Activated CD4-positive, alpha-beta T cell treated with anti-CD3 and anti-CD28 coated beads, Interleukin-2, amount 50 U/mL, for 16 hours (primary cell): ENCODE measurements at places on chromosomes 11 and 22.

- DNase-seq, result no peak
Measured at GRCh38 chr11:12628314-12628713, 45.9 kb upstream of the TEAD1 start.

DNA sequence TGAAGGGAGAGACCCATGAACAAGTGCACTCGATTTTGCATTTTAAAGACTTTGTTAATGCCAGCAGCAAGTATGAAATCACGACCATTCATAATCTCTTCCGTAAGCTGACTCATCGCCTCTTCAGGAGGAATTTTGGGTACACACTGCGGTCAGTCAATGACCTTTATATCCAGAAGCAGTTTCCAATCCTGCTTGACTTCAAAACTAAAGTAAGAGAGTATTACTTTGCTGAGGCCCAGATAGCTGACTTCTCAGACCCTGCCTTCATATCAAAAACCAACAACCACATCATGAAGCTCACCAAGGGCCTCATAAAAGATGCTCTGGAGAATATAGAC lies 5.9 kb downstream of the SERPIND1 start:
- no peak for DNase-seq

- DNase-seq, result no peak
Measured at GRCh38 chr22:22838148-22838786, 49.3 kb upstream of the IGLL5 start.

DNA sequence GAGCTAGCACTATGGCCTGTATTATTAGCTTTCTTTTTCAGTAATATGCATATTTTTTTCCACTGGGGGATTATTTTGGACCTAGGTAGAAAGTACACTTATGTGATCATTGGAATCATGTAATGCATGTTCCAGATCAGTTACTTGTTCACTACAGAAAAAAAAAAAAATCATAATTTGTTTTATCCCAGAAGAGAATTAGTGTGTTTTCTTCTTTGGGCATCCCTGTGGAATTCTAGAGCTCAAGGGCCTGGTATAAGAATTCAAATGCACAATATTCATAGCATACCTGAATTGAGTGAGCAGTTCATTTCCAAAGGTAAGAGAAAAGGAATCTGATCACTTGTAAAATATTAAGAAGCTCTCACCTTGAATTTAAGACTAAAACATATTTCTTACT lies at the start of gene OR5T1:
OR5T1 (plus strand) TSS at position 301 of the 400 bp plus-strand sequence. CDS start 1,485 bp downstream, outside the sequence.
- DNase-seq, result no peak

- no peak for DNase-seq
Measured at GRCh38 chr22:43926349-43926710, 2.7 kb downstream of the PNPLA3 start.

DNA sequence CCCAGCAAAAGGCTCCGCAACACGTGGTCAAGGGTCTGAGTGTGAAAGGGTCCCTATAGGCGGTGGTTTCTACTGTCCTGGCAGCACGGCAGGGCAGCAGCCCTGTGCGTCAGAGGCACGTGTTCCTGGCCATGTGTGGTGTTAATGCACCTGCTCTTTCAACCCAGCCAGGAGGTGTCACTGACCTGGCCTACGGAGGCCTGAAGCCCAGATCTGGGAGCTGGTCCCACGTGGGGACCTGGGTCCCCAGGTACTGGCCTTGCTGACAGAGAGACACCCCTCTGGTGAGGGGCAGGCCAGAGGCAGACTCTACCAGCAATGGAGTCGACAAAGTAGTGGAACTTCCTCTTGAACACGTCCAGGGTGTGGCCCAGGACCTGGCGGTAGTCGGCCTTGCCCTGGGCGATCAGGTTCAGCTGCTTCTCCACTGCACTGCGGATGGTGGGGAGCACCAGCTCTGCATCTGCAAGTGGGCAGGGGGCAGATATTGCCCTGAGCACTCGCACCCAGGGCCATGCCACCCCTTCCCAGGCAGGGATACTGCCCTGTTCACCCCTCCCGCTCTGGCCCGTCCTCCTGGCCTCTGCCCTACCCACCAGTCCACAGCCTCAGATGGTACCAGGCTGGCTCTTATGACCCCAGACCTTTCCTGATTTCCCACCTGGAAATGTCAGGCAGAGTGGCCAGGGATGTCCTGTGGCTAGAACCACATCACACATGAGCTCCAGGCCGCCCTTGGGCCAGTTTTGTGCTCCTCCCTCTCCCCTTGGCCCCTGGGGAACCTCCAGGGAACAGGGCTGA lies 6.8 kb upstream of the PPM1F start:
- no peak for DNase-seq

GRCh38 chr11:87451395-87451794 lies 413.7 kb downstream of the TMEM135 start:
- DNase-seq, result no peak

- no peak for DNase-seq
Measured at GRCh38 chr11:69966583-69966835, 111.6 kb upstream of the ANO1 start.

DNA sequence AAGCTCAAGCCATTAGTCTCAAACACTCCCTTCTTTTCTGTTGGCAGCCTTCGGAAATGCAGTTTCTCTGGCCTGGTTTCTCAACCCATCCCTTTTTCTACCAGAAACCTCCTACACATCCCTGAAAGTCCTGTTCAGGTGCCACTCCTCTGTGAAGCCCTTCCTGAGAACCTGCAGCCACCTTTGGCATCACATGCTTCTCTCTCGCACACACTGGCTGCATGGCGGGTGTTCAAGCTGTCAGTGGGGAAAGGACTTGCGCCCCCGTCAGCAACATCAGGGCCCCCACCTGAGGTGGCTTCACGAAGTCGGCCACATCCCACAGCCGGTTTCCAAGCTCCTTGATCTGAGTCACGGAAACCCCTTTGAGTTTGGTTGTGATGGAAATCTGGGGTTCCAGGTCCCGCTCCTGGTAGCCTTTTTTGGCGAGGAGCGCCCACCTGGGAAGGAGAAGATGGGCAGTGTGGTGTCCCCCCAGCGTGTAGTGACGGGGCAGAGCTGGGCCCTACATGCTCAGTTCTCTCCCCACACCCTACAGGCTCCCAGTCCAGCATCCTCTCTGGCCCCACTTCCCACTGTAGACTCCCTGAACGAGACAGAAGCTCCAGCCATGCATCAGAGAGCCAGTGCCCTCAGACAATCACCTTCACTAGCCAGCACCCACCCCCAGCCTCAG lies 1.7 kb upstream of the LRRC74B start:
- DNase-seq, result no peak

DNA sequence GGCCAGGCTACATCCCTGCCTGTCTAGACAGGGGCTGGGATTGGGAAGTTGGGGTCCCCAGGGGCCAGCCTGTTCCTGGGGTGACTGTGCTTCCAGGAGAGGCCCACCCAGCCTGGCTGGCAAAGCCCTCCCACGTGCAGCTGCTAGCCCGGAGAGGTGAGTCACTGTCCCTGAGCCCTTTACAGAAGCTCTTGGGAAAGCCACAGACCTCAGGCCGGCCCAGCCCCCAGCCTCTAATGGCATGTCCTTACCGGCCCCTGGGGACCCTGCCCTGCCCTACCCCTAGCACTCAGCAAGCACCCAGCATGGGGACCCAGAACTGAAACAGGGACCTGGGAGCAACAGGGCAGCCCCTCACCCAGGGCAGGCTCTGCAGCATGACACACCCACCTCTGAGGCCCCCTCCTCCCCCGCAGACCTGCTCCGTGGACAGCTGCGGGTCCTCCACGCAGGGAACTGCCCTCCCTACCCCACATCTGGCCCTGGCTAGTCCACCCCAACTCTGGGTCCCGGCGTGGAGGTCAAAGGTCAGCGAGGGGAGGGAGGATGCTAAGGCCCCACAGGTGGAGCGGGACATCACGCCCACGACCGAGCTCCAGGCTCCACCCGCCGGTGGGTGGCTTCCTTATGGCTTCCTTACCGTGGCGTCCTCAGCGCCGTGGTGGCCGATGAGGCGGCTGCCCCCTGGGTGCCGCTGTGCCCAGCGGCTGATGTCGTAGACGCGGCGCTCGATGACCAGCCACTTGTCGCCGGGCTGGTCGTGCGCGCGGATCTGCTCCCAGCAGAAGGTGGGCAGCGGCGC lies 615 bp downstream of the FADS3 start:
- DNase-seq, result peak; percentile 20

GRCh38 chr11:61963016-61963281 lies 4.5 kb downstream of the FTH1 start:
- DNase-seq, result no peak

- no peak for DNase-seq
Measured at GRCh38 chr22:50676180-50676636, 3.6 kb downstream of the SHANK3 start.

DNA sequence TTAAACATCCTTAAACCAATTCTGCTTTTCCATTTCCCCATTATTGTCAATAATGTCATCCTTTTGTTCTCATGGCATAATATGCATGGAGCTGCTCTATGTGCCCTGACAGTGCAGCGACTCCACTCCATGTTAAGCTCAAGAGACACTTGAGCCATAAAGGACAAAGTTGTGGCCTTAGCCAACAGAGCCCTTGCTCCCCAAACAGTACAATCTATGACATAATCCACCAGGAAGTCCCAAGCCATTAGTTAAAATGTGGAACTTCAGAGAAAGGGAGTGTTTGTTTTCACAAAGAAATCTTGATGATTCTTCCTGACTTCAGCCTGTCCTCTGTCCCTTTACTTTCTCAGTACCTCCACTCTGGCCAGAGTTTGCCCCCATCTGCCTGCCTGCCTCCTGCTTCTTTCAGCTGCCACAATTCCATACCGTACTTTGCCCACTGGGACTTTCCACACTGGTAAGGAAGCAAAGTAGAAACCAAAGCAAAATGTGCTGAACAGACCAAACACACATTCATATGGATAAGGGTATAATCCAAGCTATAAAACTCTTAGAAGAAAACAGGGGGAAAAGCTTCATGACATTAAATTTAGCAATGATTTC lies 46.3 kb upstream of the ZC3H12C start:
- no peak for DNase-seq

GRCh38 chr11:104772806-104773241 lies 125.4 kb downstream of the CASP12 start:
- peak; percentile 25 for DNase-seq

DNA sequence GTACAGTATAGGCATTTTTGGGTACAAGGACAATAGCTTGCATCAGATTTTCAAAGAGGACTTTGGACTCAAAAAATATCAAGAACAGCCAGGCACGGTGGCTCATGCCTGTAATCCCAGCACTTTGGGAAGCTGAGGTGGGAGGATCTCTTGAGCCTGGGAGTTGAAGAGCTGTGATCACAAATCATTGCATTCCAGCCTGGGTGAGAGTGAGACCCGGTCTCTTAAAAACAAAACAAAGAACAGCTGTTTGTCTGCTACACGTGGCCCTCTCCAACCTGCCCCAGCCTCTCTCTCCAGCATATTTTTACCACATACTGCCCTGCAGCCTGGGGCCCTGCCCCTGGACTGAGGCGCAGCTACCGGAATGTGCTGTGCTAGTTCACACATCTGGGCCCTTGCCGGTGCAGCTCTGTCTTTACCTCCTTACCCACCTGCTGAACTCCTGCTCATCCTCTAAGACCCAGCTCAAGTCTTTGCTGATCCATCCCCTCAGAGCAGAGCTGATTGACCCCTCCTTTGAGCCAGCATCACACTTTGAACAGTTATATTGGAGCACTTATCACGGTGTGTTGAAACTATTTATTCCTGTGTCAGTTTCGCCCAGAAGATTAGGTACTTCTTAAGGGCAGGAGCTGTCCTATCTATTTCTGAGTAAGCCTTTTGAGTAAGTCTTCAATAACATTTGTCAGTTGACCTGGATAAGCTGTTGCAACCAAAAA lies 29.4 kb downstream of the GRIK4 start:
- no peak for DNase-seq

DNA sequence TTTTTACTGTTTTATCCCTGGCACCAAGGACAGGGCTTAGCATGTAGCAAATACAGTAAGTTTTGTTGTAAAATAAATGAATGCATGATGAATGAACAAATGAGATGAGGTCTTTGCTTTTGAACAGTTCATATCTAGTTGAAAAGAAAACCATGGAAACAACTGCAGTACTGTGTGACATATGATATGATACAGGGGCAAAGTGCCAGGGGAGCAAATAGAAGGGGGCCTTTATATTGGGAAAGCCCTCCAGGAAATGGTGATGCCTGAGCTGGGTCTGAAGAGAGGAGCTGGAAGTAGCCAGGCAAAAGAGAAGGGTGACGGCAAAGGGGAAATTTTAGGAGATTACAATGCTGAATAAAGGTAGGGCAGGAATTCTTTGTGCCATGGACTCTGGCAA lies 63.8 kb upstream of the UCP3 start:
- DNase-seq, result no peak

DNA sequence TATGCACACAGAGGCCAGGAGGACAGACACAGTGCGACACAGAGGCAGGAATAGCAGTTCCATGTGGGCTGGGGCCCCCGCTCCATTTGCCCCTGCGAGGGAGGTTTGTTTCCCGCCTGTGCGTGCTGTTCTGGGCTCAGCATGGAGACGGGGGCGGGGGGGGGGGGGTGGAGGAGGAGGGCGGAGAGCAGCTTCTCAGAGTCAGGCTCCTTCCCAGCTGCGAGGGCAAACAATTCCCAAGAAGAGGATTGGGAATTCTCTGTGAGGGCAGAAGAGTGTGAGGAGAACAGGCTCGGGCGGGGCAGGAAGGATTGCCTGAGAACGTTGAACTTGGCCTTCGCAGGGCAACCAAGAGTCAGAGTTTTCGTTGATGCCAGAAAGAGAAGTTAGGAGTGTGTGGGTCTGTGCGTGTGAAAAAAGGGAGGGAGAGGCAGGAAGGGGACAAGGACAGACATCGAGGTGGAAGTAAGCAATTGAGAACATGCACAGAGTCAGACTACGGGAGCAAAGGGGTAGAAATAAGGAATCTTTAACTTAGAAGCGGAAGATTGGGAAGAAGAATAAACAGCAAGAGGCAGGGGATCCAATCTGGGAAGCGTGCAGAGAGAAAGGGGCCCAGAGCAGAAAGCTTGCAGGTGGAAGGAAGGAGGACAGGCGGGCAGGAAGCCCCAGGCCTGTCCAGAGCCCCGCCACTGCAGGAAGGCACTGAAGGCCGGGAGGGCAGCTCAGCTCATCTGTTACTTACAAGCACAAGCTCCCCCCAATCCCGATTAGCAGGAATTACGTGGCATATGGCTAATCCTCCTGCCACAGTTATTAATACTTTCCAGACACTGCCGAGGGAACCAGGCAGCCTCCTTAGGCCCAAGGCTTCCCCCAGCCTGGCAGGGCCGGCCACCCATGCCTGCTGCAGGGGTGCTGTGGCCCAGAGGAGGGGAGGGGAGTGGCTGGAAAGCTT lies 15.6 kb upstream of the JAM3 start:
- no peak for DNase-seq
